LoVo (cell line): ENCODE measurements at places on chromosomes 5 and 9.

DNA sequence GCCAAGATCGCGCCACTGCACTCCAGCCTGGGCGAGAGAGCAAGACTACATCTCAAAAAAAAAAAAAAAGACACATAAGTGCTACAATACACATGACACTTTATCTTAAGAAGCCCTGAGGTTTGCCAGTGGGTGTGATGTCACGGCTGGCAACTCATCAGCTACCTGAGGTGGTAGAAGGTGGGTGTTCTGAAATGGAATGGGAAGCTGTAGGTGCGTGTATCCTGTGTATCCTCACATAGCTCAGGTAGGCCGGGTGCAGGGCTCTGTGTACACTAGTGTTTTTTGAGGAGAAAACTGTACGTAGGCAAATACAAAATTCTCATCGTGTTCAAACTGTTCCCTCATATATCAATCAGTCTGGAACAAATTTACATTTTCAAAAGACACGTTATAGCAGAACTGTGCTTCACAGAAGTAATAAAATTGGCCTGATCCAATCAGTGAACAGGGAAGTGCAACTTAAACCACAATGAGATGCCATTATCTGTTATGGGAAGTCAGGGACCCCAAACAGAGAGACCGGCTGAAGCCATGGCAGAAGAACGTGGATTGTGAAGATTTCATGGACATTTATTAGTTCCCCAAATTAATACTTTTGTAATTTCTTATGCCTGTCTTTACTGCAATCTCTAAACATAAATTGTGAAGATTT is 10.4 kb downstream of the BICD2 start:
- no peak for DNase-seq

DNA sequence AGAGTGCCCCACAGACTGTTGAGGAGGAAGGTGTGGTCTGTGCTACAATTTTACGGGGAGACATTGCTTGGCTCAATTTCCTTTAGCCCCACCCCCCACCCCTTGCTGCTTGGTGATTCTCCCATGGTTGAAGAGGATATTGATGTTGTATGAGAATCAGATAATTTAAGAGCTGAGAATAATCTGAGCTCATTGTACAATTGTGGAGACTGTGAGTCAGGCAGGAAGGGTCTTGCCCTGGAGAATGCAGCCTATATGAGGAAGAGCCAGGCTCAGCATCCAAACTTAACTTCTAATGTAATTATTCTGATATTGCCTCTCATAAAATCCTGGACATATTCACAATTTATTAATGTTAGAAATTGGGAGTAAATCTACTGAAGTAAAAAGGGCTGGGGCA is 26.1 kb upstream of the OR2S2 start:
- DNase-seq = no peak

- DNase-seq = peak; percentile 70
These were observed 721 bp downstream of the PTGES start for GRCh38 chr9:129751841-129752801.

DNA sequence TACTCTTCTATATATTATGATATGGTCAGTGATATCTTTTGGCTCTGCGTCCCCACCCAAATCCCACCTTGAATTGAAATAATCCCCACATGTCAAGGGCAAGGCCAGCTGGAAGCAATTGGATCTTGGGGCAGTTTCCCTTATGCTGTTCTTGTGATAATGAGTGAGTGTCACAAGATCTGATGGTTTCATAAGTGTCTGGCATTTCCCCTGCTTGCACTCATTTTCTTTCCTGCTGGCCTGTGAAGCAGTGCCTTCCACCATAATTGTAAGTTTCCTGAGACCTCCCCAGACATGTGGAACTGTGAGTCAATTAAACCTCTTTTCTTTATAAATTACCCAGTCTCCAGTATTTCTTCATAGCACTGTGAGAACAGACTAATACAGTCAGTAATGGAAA is 45.0 kb upstream of the TNC start:
- DNase-seq = no peak

- no peak for DNase-seq
These were observed 175.5 kb downstream of the NXNL2 start for GRCh38 chr9:88710449-88710848.

DNA sequence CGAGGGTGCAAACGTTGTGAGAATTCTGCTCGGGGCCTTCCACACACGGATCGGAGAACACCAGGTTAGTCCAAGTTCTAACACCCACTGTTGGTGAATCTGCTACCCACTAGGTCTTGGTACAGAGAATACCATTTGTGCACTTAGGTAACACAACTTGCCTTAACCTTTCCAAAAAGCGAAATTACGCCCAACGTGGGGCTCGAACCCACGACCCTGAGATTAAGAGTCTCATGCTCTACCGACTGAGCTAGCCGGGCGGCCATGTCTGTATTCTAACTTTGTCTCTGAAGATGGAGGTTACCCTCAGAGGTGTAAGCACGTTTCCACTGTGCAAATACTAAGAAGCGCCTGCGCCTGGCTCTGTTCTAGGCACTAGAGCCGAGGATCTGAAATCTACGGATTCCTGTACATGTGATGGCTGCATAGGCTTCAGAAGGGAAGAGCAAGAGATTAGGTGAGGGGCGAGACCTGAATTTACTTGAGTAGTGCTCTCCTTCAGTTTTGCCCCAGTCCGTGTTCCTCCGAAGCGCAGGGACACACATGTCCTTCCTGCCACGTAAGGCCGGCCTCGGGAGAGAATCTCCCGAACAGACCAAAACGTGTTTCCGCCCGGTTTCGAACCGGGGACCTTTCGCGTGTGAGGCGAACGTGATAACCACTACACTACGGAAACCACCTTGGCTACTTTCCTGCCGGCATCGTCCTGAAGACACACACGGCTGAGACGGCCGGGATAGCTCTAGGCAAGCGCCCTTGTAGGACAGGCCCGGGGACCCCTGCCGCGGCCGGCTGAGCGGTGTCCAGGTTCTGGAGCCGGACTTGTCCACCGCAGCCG is 1.1 kb upstream of the TRIM41 start:
- peak; percentile 87 for DNase-seq

- no peak for DNase-seq
These were observed 105.0 kb downstream of the SEMA6A start for GRCh38 chr5:116469631-116470030.

DNA sequence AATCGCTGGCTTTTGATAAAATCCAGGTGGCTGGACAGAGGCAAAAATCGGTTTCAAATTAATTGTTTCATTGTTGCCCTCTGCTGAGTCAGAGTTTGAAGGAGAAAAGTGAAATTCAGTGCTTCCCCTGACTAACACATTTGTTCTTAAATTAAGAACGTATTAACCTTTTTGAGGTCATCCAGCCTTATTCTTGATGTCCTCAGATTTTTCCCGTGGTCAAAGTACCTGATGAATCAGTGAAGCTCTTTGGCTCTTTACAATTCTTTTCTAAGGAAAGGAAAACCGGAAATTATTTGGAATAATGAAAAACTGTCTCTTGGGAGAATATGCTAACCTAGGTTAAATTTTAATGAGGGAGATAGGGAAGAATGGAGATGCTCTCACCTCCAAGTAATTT is 21.6 kb downstream of the OSMR start:
- DNase-seq = no peak

GRCh38 chr9:24487250-24487861 is 58.3 kb downstream of the IZUMO3 start:
- DNase-seq = no peak

DNA sequence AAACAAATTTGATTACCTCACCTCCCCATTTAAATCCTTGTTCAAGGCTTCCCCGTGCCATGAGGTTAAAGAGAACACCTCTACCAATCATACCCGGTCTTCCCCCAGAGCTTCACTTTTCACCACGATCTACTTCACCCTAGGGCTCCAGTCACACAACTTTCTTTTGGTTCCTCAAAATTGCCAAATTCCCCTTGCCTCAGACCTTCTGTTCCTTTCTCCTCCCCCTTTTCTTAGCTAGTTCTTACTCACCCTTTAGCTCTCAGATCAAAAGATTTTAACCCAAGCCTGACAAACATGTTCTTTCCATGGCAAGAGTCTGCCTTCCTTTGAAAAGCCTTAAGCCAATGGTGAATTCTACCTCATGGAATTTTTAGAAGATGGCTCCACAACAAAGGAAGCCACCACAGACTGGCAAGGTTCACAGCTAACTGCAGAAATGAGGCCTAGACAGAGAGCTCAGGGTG is 56.7 kb downstream of the MAPKAP1 start:
- no peak for DNase-seq

GRCh38 chr5:131242728-131243255 is 21.1 kb upstream of the CDC42SE2 start:
- peak; percentile 48 for DNase-seq

- no peak for DNase-seq
These were observed 111.2 kb upstream of the FAM174A start for GRCh38 chr5:100424017-100424416.

DNA sequence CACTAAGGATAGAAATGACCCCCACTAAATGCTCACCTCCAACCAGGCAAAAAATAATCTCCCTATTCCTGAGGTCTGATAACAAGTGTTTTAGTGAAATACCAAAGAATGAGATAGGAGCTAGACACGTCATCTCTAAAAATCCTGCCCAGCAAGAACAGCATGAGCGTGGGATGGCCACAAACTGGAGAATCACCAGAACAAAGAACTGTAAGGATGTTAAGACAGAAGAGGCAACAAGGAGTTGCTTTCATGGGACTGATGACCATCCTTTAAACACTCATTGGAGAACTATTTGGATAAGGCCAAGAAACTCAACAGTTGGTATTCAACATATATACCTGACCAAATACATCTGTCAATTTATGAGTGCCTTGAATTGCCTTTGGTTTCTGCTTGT is 113.7 kb downstream of the RASEF start:
- DNase-seq = no peak

DNA sequence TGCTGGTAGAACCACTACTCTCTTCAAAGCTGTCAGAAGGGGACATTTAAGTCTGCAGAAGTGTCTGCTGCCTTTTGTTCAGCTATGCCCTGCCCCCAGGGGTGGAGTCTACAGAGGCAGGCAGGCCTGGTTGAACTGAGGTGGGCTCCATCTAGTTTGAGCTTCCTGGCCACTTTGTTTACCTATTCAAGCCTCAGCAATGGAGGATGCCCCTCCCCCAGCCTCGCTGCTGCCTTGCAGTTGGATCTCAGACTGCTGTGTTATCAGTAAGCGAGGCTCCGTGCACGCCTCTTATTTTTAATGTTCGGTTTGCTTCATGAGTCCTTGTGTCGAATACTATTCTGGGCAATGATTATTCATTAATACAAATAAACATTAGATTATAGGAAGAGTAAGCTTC is 3.1 kb upstream of the SLC27A6 start:
- DNase-seq = no peak

GRCh38 chr5:6542421-6543345 is 90.2 kb downstream of the NSUN2 start:
- DNase-seq = no peak

DNA sequence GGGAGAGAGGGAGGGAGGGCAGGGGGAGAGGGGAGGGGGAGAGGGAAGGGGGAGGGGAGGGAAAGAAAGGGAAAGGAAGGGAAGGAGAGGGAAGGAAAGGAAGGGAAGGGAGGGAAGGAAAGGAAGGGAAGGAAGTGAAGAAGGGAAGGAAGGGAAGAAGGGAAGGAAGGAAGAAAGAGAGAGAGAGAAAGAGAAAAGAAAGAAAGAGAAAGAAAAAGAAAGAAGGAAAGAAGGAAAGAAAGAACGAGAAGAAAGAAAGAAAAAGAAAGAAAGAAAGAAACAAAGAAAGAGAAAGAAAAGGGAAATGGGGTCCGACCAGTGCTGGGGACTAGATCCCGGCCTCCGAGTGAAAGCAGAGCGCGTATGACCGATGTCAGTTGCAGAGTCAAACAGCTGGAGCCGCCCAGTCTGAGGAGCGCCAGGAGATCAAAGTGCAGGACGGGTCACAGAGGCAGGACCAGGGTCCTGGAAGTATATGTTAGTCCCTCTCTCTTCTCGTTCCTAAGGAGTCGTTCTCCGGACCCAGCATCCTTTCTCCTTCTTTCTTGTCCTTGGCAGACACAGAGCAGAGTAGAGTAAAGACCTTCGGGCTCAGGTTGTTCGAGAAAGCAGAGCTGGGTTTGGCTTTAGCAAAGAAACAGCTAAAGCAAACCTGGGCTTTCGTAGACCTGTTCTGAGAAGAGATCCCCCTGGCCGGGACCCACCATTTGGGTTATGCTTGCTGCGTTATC is 305.4 kb upstream of the MSX2 start:
- DNase-seq = peak; percentile 65

- no peak for DNase-seq
These were observed 11.7 kb upstream of the GADD45G start for GRCh38 chr9:89592963-89593726.

DNA sequence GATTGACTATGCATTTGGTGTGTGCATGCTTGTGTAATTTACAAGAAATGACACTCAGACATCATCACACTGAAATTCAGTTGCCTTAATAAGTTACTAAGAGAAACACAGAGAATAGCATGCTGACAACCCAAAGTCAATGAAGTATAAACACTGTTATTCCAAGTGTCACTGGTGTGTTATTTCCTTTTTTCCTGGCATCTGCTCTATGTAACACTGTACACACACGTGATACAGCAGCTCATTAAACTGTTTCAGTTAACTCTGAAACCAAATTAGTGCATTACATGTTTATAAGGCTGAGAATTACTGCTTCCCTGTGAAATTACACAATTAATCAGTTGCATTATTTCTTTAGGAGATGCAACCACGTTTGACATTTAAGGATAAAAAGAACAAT is 252.7 kb downstream of the EFNA5 start:
- DNase-seq = no peak

GRCh38 chr5:113267361-113267900 is 167.4 kb downstream of the TSSK1B start:
- no peak for DNase-seq

GRCh38 chr9:129854588-129855110 is 19.4 kb downstream of the USP20 start:
- no peak for DNase-seq

GRCh38 chr5:1787472-1788047 is 12.1 kb downstream of the MRPL36 start:
- no peak for DNase-seq

DNA sequence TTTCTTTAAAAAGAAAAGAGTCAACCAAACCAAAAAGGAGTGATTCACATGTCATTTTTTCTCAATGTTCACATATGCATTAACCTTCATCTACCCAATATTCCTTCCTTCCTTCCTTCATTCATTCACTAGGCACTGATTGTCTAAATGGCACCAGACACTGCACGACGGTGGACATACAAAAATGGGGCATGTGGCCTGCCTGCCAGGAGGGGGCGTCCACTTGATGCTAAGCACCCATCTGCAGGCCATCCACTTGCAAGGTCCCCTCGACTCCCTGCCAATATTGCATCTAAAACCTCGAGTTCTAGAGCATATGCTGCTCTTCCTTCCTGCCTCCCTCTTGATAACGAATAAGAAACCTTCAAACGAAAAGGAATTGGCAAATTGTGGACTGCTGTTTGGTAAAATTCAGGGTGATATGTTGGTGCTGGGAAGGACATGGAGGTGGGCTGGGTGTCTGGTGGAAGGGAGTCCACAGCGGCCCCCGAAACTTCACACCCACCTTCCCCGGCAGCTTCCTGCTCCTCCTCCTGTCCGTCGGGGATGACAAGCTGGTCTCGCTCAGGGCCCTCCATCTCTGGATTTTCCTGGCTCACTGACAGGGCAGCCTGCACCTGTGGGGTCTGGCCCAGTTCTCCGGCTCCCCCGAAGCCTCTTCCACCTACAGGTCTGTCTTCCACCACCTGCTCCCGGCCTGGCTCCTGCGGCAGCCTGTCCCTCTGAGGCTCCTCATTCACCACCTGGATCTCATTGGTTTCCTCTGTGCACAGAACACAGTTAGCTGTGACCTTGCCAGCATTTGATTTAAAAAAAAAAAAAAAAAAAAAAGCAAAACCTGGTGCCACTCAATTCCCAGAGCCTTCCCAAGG is 64.3 kb downstream of the GOLM1 start:
- peak; percentile 40 for DNase-seq
